Activated T-cell treated with anti-CD3 and anti-CD28 coated beads, Interleukin-2, amount 50 U/mL, for 1 hour (primary cell): ENCODE measurements at places on chromosomes 6 and 20.

DNA sequence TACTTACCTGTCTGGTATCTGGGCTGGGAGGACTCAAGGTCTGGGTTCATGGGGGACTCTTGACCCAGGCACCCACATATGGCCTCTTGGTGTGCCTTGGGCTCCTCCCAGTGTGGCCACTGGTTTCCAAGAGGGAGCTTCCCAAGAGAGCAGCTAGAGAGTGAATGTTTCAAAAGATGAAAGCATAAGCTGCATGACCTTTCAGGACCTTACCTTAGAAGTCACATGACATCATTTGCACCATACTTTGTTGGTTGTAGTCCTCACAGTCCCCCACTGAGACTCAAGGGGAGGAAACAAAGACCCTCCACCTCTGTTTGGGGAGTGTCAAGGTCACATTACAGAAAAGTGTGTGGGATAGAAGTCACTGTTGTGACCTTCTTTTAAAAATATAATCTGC lies 13.9 kb downstream of the ACTR5 start:
- no peak for DNase-seq

DNA sequence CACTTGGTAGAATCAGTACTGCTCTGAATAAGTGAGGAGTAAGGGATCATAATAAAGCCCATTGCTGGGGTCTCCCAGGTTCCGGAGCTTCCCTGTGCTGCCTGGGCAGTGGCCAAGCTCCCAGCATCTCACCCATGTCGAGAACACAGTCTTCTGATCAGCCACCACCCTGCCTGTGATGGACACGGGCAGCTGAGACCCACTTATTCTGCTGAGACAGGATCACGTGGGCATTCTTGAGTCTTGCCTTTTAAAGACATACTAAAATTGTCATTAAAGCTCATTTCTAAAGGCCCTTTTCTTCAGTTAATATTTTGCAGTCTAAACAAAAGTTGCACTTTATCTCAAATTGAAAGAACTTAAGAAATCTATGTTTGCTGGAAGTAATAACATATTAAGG lies 42.7 kb upstream of the SLC22A2 start:
- no peak for DNase-seq

- DNase-seq, result no peak
Observed at GRCh38 chr20:3146732-3147341, 12.8 kb downstream of the FASTKD5 start.

GRCh38 chr6:107290491-107290890 lies 168.9 kb downstream of the PDSS2 start:
- DNase-seq, result no peak

GRCh38 chr20:61567204-61567603 lies 315.1 kb downstream of the CDH4 start:
- no peak for DNase-seq

DNA sequence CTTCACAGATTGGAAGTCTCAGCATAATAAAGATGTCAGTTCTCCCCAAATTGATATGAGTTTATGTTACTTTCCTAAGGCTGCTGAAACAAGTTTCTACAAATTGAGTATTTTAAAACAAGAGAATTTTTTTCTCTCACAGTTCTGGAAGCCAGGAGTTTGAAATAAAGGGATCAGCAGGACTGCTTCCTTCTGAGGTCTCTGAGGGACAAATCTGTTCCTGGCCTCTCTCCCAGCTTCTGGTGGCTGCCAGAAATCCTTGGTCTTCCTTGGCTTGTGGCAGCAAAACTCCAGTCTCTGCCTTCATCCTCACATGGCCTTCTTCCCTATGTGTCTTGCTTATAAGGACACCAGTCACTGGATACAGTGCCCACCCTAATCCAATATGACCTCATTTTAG lies 136.1 kb downstream of the TFAP2A start:
- no peak for DNase-seq

DNA sequence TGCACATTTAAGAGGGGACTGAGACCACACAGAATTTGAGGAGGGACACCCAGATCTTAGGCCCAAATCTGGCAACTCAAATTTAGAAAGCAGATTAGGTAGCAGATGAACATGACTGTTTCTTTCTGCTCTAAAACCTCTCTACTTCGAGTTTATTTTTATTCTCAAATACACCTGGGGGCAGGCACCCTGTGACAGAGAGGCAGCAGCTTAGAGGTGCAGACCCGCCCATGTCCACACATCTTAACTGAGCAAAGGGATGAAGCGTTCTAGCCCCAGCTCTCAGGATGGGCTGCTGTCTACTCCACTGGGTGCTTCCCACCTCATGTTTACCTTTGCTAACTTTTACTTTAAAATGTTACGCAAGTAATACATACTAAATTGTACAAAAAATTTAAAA lies 125.0 kb downstream of the SLC23A2 start:
- no peak for DNase-seq

GRCh38 chr20:63835021-63835858 lies 4.2 kb upstream of the ZBTB46 start:
- DNase-seq, result no peak

- no peak for DNase-seq
Observed at GRCh38 chr20:20051767-20052073, 546 bp downstream of the CRNKL1 start.

- no peak for DNase-seq
Observed at GRCh38 chr6:12719017-12719416, 2.5 kb downstream of the PHACTR1 start.

DNA sequence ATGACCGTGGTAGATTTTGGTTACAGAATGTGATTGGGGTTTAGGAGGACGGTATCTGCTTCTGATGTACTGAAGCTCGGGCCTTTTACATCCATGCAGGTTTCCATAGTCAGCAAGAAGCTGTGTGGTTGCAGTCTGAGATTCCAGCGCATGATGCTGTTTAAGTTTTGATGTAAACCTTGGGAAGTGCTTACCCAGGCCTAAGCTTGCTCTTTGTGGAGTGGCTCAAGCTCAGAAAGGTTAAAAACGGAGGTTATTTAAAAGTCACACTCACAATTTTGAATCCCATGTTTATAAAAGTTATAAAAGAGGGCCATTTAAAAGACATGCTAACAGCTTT lies 121.4 kb downstream of the TIAM2 start:
- no peak for DNase-seq

GRCh38 chr6:167678102-167679101 lies 148.3 kb upstream of the AFDN start:
- no peak for DNase-seq

GRCh38 chr6:143405373-143406154 lies 44.9 kb downstream of the ADAT2 start:
- DNase-seq, result no peak

DNA sequence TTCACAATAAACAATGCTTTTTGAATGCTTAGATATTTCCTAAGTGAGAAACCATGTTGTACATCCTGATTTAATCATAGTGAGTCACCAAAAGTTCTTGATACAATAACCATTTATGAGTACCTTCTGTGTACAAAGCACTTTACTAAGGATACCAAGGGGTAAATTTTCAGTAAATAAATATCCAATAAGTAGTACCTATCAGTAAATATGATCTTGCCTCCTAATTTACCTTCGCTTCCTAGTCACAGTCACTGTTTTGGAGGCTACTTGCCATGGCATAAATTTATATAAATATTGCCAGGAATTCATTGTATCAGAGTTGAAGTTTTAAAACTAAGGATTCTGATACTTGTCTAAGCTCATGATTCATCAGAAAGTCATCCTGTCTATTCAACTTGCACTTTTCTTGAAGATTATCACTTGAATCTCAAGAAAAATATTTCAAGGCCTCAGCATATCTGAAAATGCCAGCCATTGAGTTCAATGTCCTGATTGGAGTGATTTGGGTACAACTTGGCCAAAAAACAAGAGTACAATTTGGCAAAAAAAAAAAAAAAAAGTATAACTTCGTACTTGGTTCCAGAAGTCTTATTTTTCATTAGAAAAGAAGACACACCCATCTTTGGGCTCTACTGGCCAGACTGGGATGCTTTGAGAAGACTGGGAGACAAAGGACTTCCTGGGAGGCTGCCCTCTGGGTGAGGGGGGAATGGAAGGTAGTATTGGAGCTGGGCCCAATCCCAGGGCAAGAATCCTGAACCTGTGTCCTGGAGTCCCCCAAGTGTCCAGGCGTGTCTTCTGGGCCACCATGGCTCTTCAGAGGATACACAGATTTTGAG lies 32.8 kb downstream of the RAB22A start:
- no peak for DNase-seq

DNA sequence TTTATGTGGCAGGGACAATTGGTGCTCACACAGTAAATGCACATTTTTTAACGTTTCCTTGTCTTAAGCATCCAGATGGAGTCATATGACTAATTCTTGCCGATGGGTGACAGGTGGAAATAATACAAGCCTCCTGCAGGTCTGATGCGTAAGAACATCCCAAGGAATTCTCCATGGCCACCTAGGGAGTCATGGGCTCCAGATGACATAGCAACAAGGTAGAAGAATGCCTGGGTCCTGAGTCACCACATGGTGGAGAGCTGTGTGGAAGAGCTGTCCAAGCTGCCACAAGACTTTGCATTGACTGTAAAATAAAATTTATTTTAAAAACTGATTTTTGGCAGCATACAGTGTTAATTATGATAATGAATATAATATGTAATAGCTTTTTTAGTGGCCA lies 77.0 kb upstream of the MAP3K7 start:
- no peak for DNase-seq

DNA sequence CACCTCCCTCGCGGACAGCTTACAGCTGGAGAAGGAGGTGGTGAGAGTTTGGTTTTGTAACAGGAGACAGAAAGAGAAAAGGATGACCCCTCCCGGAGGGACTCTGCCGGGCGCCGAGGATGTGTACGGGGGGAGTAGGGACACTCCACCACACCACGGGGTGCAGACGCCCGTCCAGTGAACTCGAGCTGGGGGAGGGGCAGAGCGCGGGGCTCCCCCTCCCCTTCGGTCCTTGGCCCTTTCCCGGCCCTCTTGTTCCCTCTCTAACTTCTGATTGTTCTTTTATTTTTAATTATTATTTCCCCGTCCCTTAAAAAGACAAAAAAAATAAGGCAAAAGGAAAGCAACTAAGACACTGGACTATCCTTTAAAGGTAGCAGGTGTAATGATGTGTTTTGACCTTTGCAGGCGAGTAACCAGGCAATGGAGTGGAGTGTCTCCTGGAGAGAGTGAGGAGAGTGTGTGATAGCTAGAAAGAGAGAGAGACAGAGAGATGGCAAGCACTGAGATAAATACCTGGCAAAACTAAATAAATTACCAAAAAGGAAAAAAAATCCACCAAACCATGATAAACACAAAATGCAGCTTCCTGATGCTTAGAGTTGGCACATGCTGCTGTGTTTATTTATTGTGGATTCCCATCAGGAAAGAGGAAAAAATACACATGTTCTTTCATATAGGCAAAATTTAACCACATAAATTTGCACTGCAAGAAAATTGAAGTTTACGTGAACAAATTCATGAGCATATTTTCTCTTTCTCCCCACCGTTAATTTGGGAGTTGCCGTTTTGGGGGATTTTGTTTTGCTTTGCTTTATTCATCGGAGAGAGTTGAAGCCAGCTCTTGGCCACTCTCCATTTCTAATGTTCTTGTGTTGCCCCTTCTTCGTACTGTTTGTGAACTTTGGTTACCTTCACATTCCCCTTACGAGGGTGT lies 1.9 kb downstream of the POU3F2 start:
- no peak for DNase-seq

DNA sequence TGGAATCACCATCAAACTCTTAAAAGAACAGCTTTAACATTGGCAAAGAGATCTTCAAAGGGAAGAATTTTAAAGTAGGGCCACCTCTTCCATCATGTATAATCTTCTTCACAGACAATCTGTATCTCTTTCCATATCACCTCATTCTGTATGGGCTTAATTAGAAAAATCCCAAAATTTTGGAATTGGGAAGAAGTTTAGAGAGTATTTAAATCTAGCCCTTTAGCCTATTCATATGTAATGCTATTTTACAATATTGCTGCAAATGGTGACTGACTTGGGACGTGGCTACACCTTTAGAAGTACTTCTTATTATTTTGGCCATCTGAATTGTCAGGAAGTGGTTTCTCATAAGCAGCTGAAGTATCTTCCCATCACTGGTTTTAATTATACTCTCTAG lies 474.3 kb downstream of the RFPL4B start:
- DNase-seq, result no peak

DNA sequence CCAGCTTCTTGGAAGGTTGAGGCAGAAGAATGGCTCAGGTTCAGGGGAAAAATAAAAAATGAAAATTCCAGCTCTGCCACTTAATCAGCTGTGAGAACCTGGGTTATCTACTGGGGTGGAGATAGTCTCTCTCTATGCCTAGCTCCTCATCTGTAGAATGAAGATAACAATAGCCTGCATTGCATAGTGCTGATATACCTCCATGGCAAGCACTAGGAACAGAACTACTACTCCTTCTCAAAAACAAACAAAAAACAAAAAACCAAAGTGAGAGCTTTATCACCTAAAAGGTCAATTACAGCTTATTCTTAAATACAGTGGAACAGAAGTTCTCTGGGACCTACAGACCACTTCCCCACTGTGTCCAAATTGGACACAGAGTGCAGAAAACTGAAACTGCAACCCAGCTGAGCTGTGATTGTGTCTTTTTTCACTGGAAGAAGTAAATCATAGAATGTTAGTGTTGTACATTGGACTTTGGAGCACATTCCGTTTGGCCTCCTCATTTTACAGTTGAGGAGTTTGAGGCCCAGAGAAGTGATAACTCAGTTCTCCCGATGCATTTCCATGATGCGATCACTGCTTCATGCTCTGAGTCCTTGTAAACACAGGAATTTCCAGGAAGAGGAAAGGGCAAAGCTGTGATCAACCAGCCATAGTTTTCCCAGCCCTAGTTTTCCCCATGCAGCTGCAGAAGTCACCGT lies 23.3 kb downstream of the MTFR2 start:
- no peak for DNase-seq

GRCh38 chr20:5267092-5267491 lies 49.7 kb downstream of the PROKR2 start:
- no peak for DNase-seq

- DNase-seq, result no peak
Observed at GRCh38 chr6:13553646-13554045, 20.8 kb upstream of the SIRT5 start.

DNA sequence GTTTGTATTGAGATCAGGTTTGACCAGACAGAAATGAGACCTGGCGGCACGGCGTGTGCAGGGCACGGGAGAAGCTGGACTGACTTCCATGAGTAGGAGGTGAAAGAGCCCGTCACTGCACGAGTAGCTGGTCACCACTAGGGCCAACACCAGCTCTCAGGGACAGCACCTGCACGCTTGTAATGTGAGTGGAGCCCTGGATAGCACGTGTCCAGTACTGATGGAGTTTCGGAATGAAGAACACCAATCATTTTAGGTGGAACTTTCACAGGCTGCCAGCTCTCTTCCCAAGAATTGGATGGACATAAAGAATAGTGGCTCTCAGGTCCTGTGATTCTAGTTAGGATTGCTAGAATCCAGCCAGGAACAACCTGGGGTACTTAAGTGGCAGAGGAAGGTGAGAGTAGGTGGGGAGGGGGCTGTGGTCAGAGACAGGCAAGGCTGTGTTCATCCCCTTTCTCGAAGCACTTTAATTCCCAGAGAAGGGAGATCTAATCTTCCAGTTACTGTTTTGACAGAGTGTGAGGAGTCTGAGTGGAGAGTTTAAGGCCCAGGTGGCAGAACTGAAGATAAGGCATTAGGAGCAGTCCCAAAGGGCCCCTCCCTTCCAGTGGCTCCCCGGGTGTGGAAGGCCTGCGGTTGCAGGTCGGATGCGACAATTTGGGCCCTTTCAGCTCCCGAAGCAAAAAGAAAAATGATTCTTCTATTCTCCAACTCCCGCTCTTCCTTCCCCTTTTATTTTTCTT lies 314.8 kb downstream of the QKI start:
- DNase-seq, result no peak
